Inflammatory macrophage treated with lipopolysaccharide for 1 hour (primary cell): ENCODE measurements at places on chromosomes 6 and 20.
A peak's percentile ranks its signal among the peaks of the same experiment; 100 is the strongest.

GRCh38 chr6:143691900-143692636 is 14.3 kb downstream of the PHACTR2 start:
- no peak for DNase-seq

DNA sequence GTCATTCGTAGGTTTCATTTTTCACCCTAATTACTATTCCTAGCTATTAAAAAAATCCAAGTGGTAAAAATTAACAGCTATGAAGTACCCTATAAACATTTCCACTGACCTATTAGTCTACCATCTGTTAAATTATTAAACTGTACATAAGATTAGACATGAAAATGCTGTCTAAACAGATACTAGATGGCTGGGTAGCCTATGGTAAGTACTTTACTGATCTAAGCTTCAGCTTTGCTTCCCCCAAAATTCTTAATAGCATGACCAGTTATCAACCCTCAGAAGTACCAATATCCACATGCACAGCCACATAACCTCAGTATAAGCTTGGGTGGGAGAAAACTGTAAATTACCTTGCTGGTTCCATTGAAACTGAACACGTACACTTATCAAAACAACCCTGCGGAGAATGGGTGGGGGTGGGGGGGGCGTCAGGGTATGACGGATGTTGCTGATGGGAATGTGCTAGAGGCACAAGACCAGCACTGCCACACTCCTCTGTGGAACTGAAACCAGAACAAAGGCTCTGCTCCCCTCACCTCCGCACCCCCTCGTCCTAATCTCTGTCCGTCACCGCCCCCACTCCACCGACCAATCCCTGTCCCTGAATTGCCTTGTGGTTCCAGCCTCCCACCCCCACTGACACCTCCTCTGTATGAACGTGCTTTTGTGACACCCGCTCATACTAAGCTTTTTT is 45.3 kb downstream of the B4GALT5 start:
- peak; percentile 78 for DNase-seq

DNA sequence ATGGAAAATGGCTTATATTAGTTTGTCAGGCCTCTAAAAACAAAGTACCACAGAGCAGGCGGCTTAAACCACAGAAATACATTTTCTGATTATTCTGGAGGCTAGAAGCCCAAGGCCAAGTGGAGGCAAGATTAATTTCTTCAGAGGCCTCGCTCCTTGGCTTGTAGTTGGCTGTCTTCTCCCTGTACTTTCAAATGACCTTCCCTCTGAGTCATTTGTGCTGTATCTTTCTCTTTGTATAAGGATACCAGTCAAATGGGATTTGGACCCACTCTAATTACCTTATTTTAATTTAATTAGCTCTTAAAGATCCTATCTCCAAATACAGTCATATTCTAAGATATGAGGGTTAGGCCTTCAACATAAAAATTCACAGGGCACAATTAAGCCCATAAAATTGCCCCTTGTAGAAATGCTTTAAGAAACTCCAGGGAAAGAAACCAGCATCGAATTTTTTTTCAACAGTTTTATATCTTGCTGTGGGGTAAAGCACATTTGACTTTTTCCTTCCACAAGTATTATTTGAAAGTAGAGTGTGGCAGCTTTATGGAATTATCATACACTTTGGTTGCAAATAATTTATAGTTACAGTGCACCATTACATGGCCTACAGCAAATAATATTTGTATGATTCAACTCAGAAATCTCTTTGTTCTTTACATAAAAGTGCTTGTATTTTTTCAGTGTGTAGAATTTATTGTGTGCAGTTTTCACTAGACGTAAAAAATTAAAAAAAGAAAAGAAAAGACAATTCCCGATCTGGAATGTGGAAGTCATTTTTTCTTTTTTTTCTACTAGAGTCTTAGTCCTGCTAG is 706.1 kb downstream of the KIF16B start:
- no peak for DNase-seq

DNA sequence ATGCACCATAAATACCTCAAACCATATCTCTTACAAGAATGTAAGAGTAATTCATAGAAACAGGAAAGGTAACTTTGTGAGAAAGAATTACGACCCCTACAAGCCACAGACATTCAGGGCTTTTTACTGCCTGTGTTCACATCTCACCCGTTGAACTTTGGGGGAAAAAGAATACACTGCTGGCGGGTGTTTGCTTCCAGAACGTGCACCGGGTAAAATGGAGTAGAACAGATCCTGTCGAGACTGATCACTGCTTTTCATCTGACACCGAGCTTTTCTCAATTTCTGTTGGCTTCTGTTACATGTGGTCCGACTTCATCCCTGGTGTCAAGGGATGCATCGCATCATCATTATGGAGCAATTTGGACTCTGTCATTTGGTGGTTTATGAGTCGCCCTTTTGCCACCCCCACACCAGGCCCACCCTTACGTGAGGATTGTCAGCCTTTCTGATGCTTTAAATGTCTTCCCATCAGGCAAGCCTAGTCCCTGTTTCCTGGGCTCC is 219.2 kb upstream of the ZFP64 start:
- DNase-seq: no peak

- DNase-seq: no peak
These were observed 882.7 kb upstream of the FLRT3 start for GRCh38 chr20:15220009-15220656.

GRCh38 chr20:38286586-38287531 is 17.1 kb upstream of the BPI start:
- DNase-seq: peak; percentile 52

DNA sequence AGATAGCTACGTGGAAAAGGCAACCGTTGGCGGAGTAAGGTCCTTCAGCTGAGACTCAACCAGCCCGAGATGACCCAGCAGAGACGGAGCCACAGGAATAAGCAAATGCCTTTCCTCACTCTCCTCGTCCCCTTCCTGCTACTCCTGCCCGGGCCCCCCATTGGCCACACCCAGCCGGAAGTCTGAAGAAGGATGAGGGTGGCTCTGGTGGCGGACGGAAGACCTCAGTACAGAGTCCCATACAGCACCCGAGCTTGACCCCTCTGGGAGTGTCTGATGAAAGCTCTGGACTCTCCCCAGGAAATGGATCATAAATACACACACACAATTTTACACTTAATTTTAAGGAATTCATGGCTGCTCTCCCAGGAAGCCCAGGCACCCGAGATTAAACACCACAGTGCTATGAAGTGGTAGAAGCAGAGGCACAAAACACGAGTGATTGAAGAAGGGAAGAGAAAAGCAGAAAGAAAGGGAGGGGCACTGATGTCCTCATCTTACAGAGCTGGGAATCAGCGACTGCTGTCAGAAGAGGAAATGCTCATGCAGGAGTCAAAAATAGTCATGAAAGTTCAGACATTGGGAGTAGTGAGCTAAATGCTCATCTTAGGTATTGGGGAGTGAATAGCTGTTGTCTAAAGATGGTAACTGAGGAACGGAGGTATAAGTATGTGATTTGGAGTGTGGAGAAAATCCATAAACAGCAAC is 125.6 kb downstream of the BANF2 start:
- no peak for DNase-seq

- DNase-seq: no peak
These were observed 25.1 kb upstream of the FBXO30 start for GRCh38 chr6:145839653-145840052.

GRCh38 chr6:118295336-118295735 is 252.8 kb upstream of the PLN start:
- DNase-seq: no peak

DNA sequence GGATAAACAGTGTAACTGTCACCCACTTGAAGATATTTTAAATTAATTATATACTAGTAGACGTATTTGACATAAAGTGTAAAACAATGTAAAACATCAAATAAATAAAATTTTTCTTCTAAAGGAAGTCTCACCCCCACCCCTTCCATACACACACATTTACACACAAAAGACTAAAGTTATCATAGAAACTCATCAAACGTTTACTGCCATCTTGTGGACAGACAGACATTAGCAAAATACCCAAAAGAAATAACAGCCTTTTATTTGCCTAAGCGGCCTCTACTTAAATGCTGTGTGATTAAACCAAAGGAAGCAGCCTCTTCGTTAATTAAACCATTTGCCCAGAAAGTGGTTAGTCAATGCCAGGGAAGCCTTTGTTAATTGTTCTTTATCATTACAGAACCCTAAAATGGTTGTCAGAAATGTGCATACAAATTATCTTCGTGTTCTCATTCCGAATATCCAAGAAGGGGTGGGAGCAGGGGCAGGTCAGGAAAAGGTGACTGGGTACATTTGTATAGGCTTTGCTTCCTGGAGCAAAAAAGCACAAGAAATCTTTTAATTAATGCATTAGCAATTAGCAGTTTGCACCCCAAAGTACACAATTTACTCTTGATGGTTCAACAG is 176.2 kb upstream of the SASH1 start:
- peak; percentile 38 for DNase-seq

DNA sequence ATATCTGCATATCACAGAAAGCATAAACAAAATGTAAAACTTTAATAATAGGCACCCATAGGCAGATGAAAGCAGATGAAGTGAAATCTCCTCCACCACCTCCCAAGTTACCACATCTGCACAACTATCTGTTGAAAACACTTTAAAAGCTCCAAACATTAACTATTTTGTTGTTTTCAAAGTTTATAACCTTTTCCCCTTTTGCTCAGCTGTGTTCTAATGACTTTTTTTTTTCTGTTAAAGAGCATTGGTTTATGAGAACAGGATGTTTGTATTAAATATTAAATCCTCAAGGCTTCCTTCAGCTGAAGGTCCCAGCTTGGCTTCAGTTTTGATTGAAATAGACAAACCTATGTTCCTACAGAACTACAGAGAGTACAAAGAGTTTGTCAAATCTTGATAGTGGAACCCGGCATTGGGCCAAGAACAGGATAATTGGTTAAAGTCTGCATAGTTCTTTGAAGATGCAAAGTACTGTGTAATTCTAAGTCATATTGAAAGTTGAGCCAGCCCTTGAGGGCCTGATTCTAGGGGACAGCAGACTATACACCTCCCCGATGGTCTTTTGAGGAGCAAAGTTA is 255.1 kb upstream of the JAG1 start:
- DNase-seq: no peak

- DNase-seq: no peak
These were observed 506.9 kb downstream of the LMBRD1 start for GRCh38 chr6:69289689-69290495.

GRCh38 chr6:105501826-105502344 is 99.0 kb upstream of the PREP start:
- DNase-seq: no peak

- DNase-seq: no peak
These were observed 72.6 kb upstream of the PTPRT start for GRCh38 chr20:43262341-43262740.

DNA sequence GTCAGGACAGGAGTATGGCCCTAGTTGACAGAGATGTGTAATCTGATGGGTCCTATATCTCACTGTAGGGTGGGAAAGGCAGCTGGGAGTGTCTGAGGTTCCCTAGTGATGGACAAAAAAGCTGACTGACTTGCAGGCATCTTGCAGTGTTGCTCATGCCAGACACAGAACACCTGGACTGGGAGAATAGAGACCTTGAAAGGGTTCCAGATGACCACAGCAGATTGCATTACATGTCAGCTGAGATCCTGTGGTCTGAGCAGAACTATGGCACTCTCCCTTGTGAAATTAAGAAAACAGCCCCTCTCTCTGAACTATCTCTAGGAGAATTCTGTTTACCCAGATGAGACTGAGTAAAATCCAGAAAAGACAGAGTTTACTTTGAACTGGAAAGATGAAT is 212.6 kb upstream of the MAN1A1 start:
- no peak for DNase-seq

GRCh38 chr6:36657942-36658544 is 20.5 kb upstream of the CDKN1A start:
- no peak for DNase-seq

DNA sequence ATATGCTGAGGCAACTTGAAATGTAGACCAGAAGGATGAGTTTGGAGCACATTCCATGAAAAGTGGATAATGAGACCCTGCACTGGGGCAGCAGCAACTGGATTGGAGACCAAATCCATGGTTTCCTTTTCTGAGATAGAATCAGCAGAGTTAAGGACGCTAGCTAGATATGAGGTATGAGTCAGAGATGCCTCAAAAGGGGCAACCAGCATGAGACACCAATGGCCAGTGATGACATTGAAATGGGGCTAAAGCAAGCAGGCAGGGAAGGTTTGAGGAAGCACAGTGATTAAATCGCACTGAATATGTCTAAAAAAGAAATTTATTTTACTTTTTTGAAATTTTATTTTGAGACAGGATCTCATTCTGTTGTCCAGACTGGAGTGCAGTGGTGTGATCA is 802.4 kb downstream of the TFAP2A start:
- no peak for DNase-seq
